Renal cortical epithelial cell (primary cell): ENCODE measurements at places on chromosomes 13 and 19. TPM values are rescaled to one million over a fixed set of nuclear protein-coding genes. Genes with fewer than 3 reads are reported as not detected.

Gene UPF3A
- total RNA-seq: 14.6 and 30.3 TPM in 2 replicates

Gene KMT5C
- total RNA-seq: 4.9 and 10.4 TPM in 2 replicates

Gene CDC37
- 187 and 245 TPM in 2 replicates for total RNA-seq

Gene CBARP
- total RNA-seq: 0.87 and 4.3 TPM in 2 replicates

Gene ZNF543
- total RNA-seq: 9.4 and 19.2 TPM in 2 replicates

Gene RASIP1
- 0.50 and 0.69 TPM in 2 replicates for total RNA-seq

Gene PSG6
- total RNA-seq: not detected in 2 replicates

Gene KLF2
- 0.17 and 0.45 TPM in 2 replicates for total RNA-seq
